Activated T-helper 2 cell treated with anti-CD3 and anti-CD28 coated beads, Interferon-gamma antibody, Interleukin-2, Interleukin-4, amounts not matched to agents 10 μg/mL and 5 μg/mL and 100 μg/mL, durations not matched to agents 14 hours and 24 hours and 36 hours (primary cell): ENCODE measurements at places on chromosomes 1 and 21. TPM values are rescaled to one million over a fixed set of nuclear protein-coding genes. Genes with fewer than 3 reads are reported as not detected.

- DNase-seq: no peak
Measured at GRCh38 chr1:224493269-224493668, 58.7 kb upstream of the WDR26 start.

DNA sequence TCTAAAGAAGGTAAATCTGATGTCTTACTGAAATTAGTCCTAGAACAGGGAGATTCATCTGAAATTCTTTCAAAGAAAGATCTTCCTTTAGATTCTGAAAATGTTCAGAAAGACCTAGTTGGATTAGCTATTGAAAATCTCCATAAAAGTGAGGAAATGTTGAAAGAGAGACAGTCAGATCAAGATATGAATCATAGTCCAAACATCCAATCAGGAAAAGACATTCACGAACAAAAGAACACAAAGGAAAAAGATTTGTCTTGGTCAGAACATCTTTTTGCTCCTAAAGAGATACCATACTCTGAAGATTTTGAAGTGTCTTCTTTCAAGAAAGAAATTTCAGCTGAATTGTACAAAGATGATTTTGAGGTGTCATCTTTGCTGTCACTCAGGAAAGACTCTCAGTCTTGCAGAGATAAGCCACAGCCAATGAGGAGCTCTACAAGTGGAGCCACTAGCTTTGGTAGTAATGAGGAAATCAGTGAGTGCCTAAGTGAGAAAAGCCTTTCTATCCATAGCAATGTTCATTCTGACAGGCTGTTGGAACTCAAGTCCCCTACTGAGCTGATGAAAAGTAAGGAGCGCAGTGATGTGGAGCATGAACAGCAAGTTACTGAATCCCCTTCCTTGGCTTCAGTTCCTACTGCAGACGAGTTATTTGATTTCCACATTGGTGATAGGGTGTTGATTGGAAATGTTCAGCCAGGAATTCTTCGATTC, 61.6 kb upstream of the QSOX1 start:
- DNase-seq: no peak

GRCh38 chr1:157136133-157136532, 2.1 kb downstream of the ETV3 start:
- DNase-seq: no peak

CYP4X1 gene
- not detected in 2 replicates for total RNA-seq

DNA sequence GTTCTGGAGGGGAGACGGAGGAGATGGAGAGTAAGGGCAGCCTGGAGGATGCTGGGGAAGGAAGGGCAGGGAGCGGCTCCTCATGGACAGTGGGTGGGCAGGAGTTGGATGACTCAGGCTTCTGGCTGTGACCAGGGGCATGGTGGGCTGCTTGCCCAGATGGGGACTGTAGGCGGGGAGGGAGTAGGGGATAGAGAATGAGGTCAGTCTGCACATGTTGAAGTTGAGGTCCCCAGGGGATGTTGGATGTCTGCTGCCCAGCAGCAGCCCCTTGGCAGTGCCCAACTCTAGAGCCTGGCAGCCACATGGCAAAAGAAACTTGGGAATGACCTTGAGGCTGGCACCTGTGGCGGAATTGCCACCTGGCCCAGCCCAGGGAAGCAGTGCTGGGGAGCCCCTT, 6.4 kb downstream of the SELENON start:
- no peak for DNase-seq

- no peak for DNase-seq
Measured at GRCh38 chr1:9165396-9165795, 36.5 kb upstream of the GPR157 start.

ANXA9 gene
- 0.32 TPM in 1 of 2 replicates, not detected in the other for total RNA-seq

- DNase-seq: no peak
Measured at GRCh38 chr1:204627436-204627835, 58.1 kb downstream of the LRRN2 start.

DNA sequence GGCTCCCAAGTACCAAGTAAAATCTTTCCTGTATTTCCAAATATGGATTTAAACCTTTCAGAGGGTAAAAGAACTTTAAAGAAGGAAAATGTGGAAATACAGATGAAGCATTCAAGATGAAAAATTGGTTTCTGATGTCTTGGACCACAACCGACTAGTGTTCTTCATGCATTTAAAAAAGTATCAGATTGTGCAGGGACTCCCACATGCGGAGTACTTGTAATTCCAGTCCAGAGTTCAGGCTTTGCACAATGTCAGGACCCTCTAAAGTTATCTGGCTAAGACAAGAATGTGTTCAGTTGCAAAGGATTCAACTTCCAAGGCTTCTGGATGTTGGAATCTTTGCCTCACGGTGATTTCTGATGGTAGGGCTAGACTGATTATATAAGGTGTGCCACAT, 66.7 kb downstream of the RGL1 start:
- DNase-seq: no peak

CRB1 gene
- total RNA-seq: not detected in 2 replicates

DNA sequence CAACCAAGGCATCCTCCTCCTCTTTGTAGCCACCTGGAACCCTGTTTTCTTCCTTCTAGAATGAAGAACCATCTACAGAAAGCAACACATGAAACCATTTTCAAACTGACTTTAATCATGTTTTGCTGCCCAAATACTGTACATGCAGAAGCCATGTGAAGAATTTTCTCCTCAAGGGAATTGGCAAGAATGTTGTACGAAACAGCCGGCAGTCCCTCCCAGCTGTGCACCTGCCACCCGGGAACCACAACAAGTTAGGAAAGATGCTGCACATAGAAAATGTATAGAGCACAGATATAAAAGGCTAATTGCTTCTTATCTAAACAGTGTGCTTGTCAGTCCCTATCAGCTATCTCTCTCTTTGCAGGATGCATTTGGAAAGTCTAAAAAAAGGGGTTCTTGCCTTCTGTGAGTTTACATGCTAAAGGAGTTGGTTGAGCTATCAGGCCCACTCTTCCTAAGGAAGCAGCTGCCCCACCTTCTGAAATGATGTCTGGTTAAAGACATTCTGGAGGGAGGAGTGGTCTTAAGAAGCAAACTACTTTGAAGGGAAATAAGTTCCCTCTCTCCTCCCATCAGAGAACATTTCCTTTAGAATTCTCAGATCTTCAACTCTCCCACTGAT, 44.8 kb downstream of the RIMS3 start:
- DNase-seq: no peak

- no peak for DNase-seq
Measured at GRCh38 chr1:99645203-99645602, 710 bp upstream of the PALMD start.

DNA sequence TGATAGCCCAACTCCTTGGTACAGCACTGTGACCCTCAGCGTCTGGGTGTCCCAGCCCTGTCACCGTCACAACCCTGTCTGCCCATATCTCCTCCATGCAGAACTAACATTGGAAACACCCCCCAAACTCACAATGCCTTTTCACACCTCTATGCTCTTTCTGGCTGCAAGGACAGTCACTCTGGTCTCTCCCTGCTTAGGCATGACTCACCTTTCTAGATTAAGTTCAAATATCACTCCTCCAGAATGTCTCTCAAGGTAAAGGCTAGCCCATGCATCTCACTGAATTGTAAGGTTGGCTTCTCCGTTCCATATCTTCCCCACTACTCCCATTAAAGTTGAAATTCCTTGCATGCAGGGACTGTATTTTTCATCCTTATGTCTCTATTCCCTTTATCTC, 17.0 kb upstream of the CAPN8 start:
- no peak for DNase-seq

GBP1 gene
- 35.3 and 40.0 TPM in 2 replicates for total RNA-seq

GRCh38 chr21:38241029-38241740, 15.6 kb upstream of the KCNJ15 start:
- no peak for DNase-seq

GRCh38 chr1:20168564-20169491, 17.1 kb upstream of the UBXN10 start:
- DNase-seq: no peak

DNA sequence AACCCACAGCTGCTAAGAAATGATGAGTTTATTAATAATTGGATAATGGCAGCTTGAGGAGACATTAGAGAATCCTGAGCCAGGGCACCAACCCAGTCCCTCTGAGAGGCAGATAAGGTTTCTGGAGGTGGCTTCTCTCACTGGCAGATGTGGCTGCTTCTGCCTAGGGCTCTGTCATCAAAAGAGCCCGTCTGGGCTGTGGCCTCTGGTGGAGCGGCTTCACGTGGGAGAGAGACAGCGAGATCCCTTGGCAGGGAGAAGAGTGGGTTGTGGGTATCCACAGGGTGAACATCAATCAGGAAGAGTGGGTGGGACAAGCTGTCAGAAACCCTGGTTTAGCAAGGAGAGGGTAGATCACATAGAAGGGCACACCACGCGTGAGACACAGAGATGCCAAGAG, 30.0 kb downstream of the VWA5B1 start:
- DNase-seq: no peak

- DNase-seq: no peak
Measured at GRCh38 chr1:231628207-231628876, 1.8 kb downstream of the DISC1 start.

- no peak for DNase-seq
Measured at GRCh38 chr1:1162597-1163537, 10.8 kb upstream of the TTLL10 start.
